ENCODE measurements at places on chromosomes 12 and 14. TPM values are rescaled to one million over a fixed set of nuclear protein-coding genes. Genes with fewer than 3 reads are reported as not detected.

Gene EXOC3L4
- not detected for total RNA-seq

Gene PMCH
- not detected for total RNA-seq

Gene MED13L
- 76.9 TPM for total RNA-seq

Gene KRT72
- 0.44 TPM for total RNA-seq

Gene KCNJ8
- total RNA-seq: not detected

Gene TMEM30B
- total RNA-seq: 0.66 TPM

Gene SLC25A21
- total RNA-seq: not detected

Gene PSMB5
- total RNA-seq: 74.5 TPM

Gene GPR137C
- total RNA-seq: 0.73 TPM

All from activated CD8-positive, alpha-beta T cell treated with anti-CD3 and anti-CD28 coated beads, Interleukin-2, amount 10 ng/mL, durations not matched to agents 7 days and 5 days (primary cell).